Melanocyte of skin (primary cell): ENCODE measurements at places on chromosomes 5 and 9. TPM values are rescaled to one million over a fixed set of nuclear protein-coding genes. Genes with fewer than 3 reads are reported as not detected.

LCN1 gene
- total RNA-seq: not detected in 2 replicates

PCDHGA12 gene
- 36.8 and 41.4 TPM in 2 replicates for total RNA-seq

FAM120AOS gene
- 24.3 and 29.6 TPM in 2 replicates for total RNA-seq

PCDH12 gene
- under 0.01 TPM in 2 replicates for total RNA-seq
